GM23338 (cell line): ENCODE measurements at places on chromosomes 7 and 10. TPM values are rescaled to one million over a fixed set of nuclear protein-coding genes. Genes with fewer than 3 reads are reported as not detected.

GRCh38 chr7:88885131-88885530 is 89.6 kb upstream of the TEX47 start:
- no peak overlapping the region for H3K4me3 ChIP-seq
- no peak for DNase-seq
- no peaks in the 10 kb centered on the region for H3K36me3 ChIP-seq
- H3K27ac ChIP-seq: no peak overlapping the region

Gene TMEM140
- total RNA-seq: not detected in 2 replicates

GRCh38 chr10:113221756-113222168 is 271.7 kb downstream of the TCF7L2 start:
- peak; percentile 51 for DNase-seq
- H3K27ac ChIP-seq: no peak overlapping the region
- H3K4me1 ChIP-seq: peaks cover 10% of the 10 kb centered on the region; the same call in 1 of the 2 replicates
- H3K27me3 ChIP-seq: no peaks in the 10 kb centered on the region
- H3K4me3 ChIP-seq: no peak overlapping the region
- H3K36me3 ChIP-seq: no peaks in the 10 kb centered on the region

DNA sequence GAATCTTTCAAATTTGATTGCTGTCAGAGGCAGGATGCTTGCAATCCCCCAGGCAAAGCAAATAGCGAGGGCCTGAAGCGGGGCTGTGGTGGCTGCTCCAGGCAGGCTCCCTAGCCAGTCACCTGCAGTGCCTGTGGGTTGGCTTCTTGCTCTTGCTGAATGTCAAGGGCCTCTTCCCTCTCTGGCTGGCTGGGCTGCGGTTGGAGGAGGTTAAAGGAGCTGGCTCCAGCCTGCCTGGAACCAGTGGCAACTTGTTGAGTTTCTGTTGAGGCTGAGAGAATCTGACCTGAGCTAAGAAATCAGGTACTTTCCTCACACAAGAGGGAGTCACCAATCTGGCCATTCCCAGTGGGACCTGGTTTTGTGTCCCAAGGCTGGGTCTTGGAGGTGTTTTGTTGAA is 134.7 kb downstream of the TMEM178B start:
- no peak overlapping the region for H3K4me3 ChIP-seq
- 0 out of 2 replicates have a peak overlapping the region, but pooled peaks have one; percentile 50 for H3K27ac ChIP-seq
- H3K36me3 ChIP-seq: no peaks in the 10 kb centered on the region

Gene CALN1
- 14.5 and 15.3 TPM in 2 replicates for total RNA-seq

- no peak overlapping the region for H3K27ac ChIP-seq
- H3K36me3 ChIP-seq: peaks cover 64% of the 10 kb centered on the region
- no peaks in the 10 kb centered on the region; the same call in 1 of the 2 replicates for H3K4me1 ChIP-seq
- no peaks in the 10 kb centered on the region for H3K27me3 ChIP-seq
These were observed 48.6 kb downstream of the NCAPG2 start for GRCh38 chr7:158655931-158656441.

Gene NUPR2
- total RNA-seq: not detected in 2 replicates

GRCh38 chr10:51683031-51683691 is 16.2 kb downstream of the CSTF2T start:
- no peak overlapping the region for H3K4me3 ChIP-seq
- H3K36me3 ChIP-seq: no peaks in the 10 kb centered on the region
- H3K4me1 ChIP-seq: peaks cover 6% of the 10 kb centered on the region; the same call in 1 of the 2 replicates
- no peaks in the 10 kb centered on the region for H3K27me3 ChIP-seq
- H3K27ac ChIP-seq: no peak overlapping the region

- H3K27me3 ChIP-seq: no peaks in the 10 kb centered on the region
- DNase-seq: no peak
- no peaks in the 10 kb centered on the region for H3K4me1 ChIP-seq
- no peaks in the 10 kb centered on the region for H3K36me3 ChIP-seq
These were observed 104.9 kb upstream of the C7orf33 start for GRCh38 chr7:148485618-148486017.

DNA sequence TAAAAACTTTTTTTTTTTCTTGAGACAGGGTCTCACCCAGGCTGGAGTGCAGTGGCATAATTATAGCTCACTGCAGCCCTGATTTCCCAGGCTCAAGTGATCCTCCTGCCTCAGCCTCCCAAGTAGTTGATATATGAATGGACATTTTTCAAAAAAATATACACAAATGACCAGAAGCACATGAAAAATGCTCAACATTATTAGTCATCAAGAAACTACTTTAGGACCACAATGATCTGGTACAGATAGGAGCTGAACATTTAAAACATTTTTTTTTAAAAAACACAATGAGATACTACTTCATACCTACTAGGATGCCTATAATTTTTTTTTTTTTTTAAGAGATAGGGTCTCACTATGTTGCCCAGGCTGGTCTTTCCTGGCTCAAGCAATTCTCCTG is 21.7 kb downstream of the SCD start:
- H3K4me1 ChIP-seq: peaks cover 26% of the 10 kb centered on the region
- DNase-seq: no peak
- H3K27me3 ChIP-seq: no peaks in the 10 kb centered on the region
- H3K4me3 ChIP-seq: no peak overlapping the region
- no peak overlapping the region for H3K27ac ChIP-seq

GRCh38 chr7:150686030-150686631 is 625 bp downstream of the GIMAP2 start:
- DNase-seq: no peak
- H3K27me3 ChIP-seq: no peaks in the 10 kb centered on the region
- no peak overlapping the region for H3K27ac ChIP-seq
- no peaks in the 10 kb centered on the region for H3K36me3 ChIP-seq
- H3K4me3 ChIP-seq: no peak overlapping the region

DNA sequence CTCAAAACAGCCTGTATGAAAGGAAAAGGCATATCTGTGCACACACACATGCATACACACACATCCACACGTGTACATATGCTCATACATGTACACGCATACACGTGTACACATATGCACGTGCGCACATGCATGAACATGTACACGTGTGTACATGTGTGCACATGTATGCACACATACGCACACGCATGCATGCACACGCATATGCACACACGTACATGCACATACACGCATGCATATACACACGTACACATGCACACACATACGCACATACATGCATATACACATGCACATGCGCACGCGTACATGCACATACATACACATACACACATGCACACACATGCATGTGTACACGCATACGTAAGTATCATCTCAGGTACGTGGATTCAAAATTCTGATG is 19.4 kb downstream of the DIP2C start:
- no peaks in the 10 kb centered on the region for H3K36me3 ChIP-seq
- no peak overlapping the region for H3K27ac ChIP-seq
- no peaks in the 10 kb centered on the region for H3K4me1 ChIP-seq
- H3K4me3 ChIP-seq: no peak overlapping the region
- DNase-seq: no peak

Gene WDR86
- total RNA-seq: 29.0 and 59.1 TPM in 2 replicates

Gene ZMIZ1
- total RNA-seq: 25.9 and 30.9 TPM in 2 replicates

- H3K27me3 ChIP-seq: no peaks in the 10 kb centered on the region
- no peak overlapping the region for H3K4me3 ChIP-seq
- H3K27ac ChIP-seq: no peak overlapping the region
- H3K36me3 ChIP-seq: no peaks in the 10 kb centered on the region
- no peak for DNase-seq
These were observed 252.6 kb downstream of the GRID1 start for GRCh38 chr10:86113983-86114382.

GRCh38 chr10:36457751-36458150 is 667.6 kb upstream of the ANKRD30A start:
- H3K27ac ChIP-seq: no peak overlapping the region
- no peaks in the 10 kb centered on the region for H3K27me3 ChIP-seq
- no peak overlapping the region for H3K4me3 ChIP-seq
- no peaks in the 10 kb centered on the region for H3K4me1 ChIP-seq

Gene TMEM236
- total RNA-seq: 0.03 and 0.04 TPM in 2 replicates

GRCh38 chr7:158432369-158433341 is 155.0 kb downstream of the PTPRN2 start:
- H3K4me1 ChIP-seq: peaks cover 13% of the 10 kb centered on the region
- no peak overlapping the region for H3K4me3 ChIP-seq
- H3K27ac ChIP-seq: no peak overlapping the region
- no peaks in the 10 kb centered on the region for H3K27me3 ChIP-seq
- H3K36me3 ChIP-seq: no peaks in the 10 kb centered on the region
- no peak for DNase-seq
